ENCODE measurements at places on chromosomes 11 and 22. TPM values are rescaled to one million over a fixed set of nuclear protein-coding genes. Genes with fewer than 3 reads are reported as not detected.

DNA sequence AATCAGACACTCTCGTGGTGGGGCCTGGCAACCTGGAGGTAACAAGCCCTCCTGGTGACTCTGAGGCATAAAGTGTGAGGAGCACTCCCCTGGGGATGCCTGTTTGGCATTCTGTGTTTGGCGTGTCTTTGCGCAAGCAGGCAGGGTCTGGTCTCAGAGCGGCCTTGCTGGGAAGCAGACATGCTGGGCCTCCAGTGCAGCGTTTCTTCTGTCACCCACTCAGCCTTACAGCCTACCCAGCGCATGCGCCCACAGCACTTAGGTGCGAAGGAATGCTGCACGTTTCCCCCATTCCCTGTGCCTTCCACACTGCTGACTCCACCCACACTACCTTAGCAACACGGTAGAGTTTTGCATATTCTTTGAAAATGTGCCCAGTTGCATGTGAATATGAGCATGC, 7.4 kb upstream of the CXCR5 start:
- no peak overlapping the region for H3K4me3 ChIP-seq
- no peak for DNase-seq
- H3K36me3 ChIP-seq: no peaks in the 10 kb centered on the region
- H3K27me3 ChIP-seq: no peaks in the 10 kb centered on the region
- no peaks in the 10 kb centered on the region for H3K4me1 ChIP-seq
- no peak overlapping the region for H3K27ac ChIP-seq

The TMEM86A gene
- 1.7 TPM for total RNA-seq

The SAA4 gene
- not detected for total RNA-seq

- DNase-seq: no peak
- no peak overlapping the region for H3K4me3 ChIP-seq
- H3K27me3 ChIP-seq: no peaks in the 10 kb centered on the region
- no peak overlapping the region for H3K27ac ChIP-seq
- H3K4me1 ChIP-seq: peaks cover 7% of the 10 kb centered on the region
Observed at GRCh38 chr11:46513934-46514342, 79.9 kb downstream of the AMBRA1 start.

The TPBGL gene
- 0.25 TPM for total RNA-seq

GRCh38 chr11:111660822-111661221, 58.6 kb downstream of the SIK2 start:
- H3K4me3 ChIP-seq: no peak overlapping the region
- peaks cover 2% of the 10 kb centered on the region for H3K4me1 ChIP-seq
- no peak overlapping the region for H3K27ac ChIP-seq

The AIFM3 gene
- 1.4 TPM for total RNA-seq

DNA sequence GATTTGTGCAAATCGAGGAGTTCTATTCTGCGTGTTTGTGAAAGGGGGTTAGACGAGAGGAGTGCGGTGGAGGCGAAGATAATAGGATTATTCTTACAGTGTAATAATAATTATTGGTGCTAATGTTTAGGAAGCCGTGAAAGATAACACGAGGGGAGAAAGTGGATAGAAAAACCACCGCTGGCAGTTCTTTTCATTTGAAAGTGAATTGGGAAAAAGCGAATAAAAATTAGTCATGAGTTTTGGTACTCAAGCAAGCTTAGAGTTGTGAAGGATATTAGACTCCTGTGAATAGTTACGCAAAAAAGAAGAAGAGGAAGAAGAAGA, 575 bp downstream of the SLC6A5 start:
- no peak for DNase-seq
- no peaks in the 10 kb centered on the region for H3K36me3 ChIP-seq
- peaks cover 58% of the 10 kb centered on the region for H3K27me3 ChIP-seq
- no peaks in the 10 kb centered on the region for H3K4me1 ChIP-seq

DNA sequence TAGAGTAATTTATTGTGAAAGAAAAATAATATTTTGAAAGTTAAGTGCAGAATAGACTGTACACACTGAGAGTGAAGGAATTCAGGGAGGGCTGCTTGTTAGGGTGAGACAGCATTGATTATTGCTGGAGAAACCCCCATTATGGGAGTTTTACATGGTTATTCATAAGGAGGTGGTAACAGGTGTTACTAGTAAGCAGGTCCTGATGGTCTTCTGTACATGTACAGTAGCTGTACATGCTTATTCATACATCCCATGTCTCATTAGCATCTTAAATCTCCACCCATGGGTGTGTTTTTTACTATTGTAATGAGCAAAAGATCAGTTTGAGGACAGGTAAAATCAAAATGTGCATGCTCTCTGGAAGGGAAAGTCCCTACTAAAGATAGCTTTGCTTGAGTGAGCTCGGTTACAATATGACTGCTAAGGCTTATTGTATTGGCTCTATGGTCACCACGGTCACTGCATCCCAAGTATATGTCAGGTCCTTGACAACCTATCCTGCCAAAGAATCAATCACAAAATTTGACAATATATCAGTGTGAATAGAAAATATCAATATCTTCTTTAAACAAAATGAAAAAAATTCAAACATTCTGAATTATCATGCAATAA, 6.2 kb downstream of the KDM4F start:
- no peak overlapping the region for H3K4me3 ChIP-seq
- no peaks in the 10 kb centered on the region for H3K36me3 ChIP-seq
- DNase-seq: no peak
- no peaks in the 10 kb centered on the region for H3K4me1 ChIP-seq
- no peaks in the 10 kb centered on the region for H3K27me3 ChIP-seq

The CRYBB2 gene
- total RNA-seq: not detected

- no peak for DNase-seq
- no peak overlapping the region for H3K27ac ChIP-seq
- no peaks in the 10 kb centered on the region for H3K36me3 ChIP-seq
- no peaks in the 10 kb centered on the region for H3K4me1 ChIP-seq
- H3K27me3 ChIP-seq: no peaks in the 10 kb centered on the region
- no peak overlapping the region for H3K4me3 ChIP-seq
Observed at GRCh38 chr11:93515441-93516025, 27.7 kb downstream of the SMCO4 start.

The DUSP8 gene
- total RNA-seq: 2.1 TPM

DNA sequence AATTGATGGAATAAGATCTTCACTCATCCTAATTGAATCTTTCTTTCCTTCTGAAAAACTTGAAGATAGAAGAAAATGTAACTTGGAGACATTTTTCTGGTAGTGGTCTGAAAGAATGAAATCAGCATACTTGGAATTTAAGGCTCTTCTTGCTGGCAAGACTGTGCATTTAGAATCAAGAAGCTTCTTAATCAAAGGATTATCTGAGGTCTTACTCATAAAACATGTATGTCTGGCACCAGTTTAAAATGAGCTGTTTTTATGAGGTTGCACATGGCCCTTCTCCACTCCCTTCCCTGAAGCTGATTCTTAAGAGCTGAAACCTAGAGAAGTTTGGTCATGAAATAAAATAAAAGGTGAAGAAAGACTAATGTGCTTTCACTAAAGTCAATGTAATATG, 77.3 kb downstream of the ARHGEF12 start:
- H3K4me1 ChIP-seq: no peaks in the 10 kb centered on the region
- H3K36me3 ChIP-seq: no peaks in the 10 kb centered on the region
- no peak overlapping the region for H3K27ac ChIP-seq
- no peak overlapping the region for H3K4me3 ChIP-seq
- no peak for DNase-seq

The NELL1 gene
- total RNA-seq: not detected

The LYVE1 gene
- total RNA-seq: not detected

DNA sequence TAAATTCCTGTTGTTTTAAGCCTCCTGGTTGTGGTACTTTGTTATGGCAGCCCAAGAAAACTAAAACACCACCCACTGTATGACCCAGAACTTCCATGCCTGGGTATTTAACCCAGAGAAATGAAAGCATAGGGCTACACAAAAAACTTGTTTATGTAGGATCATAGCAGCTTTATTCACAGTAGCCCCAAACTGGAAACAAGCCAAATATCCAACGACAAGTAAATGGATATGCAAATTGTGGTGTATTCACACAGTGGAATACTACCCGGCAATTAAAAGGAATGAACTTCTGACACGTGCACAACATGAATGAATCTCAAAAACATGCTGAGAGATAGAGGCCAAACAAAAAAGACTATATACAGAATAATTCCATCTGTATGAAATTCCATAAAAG, 62.2 kb upstream of the NAV2 start:
- H3K27ac ChIP-seq: no peak overlapping the region
- no peaks in the 10 kb centered on the region for H3K27me3 ChIP-seq
- H3K36me3 ChIP-seq: no peaks in the 10 kb centered on the region
- DNase-seq: no peak
- H3K4me3 ChIP-seq: no peak overlapping the region

DNA sequence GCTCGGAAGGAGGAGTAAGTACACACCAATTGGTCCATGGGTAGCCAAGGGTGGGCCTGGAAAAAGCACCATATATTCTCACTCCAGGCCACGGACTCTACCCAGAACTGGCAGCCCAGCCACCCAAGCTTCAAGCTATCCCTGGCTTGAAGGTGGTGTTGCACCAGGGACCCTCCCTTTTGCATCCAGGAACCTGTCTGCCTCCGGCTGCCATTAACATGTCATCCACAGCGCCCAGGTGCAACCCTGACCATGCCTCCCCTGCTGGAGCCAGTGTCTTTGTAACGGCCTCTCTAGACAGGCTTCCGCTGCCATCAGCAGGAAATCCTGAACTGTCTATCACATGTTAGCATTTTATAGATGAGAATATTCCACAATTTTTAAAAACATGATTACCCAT, 2158.5 kb upstream of the RAG2 start:
- H3K4me1 ChIP-seq: no peaks in the 10 kb centered on the region
- H3K36me3 ChIP-seq: no peaks in the 10 kb centered on the region
- H3K4me3 ChIP-seq: no peak overlapping the region
- no peak overlapping the region for H3K27ac ChIP-seq

- no peak overlapping the region for H3K27ac ChIP-seq
- no peaks in the 10 kb centered on the region for H3K4me1 ChIP-seq
- no peak for DNase-seq
- no peak overlapping the region for H3K4me3 ChIP-seq
- H3K27me3 ChIP-seq: no peaks in the 10 kb centered on the region
- H3K36me3 ChIP-seq: no peaks in the 10 kb centered on the region
Observed at GRCh38 chr22:25661073-25661472, 80.9 kb upstream of the MYO18B start.

The TMEM191C gene
- 0.74 TPM for total RNA-seq

The OR51I1 gene
- not detected for total RNA-seq

The CFL1 gene
- total RNA-seq: 1,270 TPM

DNA sequence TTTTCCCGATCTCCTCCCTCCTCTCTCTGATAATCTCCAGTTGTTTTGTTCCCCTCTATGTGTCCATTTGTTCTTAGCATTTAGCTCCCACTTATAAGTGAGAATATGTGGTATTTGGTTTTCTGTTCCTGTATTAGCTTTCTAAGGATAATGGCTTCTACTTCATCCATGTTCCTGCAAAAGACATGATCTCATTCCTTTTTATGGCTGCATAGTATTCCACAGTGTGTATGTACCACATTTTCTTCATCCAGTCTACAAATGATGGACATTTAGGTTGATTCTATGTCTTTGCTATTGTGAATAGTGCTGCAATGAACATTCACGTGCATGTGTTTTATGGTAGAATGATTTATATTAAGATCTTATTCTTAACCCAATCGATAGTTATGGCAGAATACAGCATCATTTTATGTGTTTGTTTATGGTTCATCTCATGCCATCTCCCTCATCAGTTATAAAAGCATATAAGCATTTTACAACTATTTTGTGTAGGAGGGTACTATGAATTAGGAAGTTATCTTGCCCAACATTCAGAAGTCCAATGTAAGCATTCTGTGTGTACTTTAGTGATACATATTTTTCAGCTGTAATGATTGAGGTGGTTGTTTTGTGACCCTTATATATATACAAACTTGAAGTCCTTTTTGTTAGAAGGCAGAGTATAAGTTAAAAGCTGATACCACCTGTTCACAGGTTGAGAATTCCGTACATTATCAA, 3.2 kb downstream of the MS4A3 start:
- DNase-seq: no peak
- H3K27me3 ChIP-seq: no peaks in the 10 kb centered on the region
- no peak overlapping the region for H3K4me3 ChIP-seq
- H3K4me1 ChIP-seq: peaks cover 6% of the 10 kb centered on the region
- no peaks in the 10 kb centered on the region for H3K36me3 ChIP-seq

The PKP3 gene
- 28.5 TPM for total RNA-seq

DNA sequence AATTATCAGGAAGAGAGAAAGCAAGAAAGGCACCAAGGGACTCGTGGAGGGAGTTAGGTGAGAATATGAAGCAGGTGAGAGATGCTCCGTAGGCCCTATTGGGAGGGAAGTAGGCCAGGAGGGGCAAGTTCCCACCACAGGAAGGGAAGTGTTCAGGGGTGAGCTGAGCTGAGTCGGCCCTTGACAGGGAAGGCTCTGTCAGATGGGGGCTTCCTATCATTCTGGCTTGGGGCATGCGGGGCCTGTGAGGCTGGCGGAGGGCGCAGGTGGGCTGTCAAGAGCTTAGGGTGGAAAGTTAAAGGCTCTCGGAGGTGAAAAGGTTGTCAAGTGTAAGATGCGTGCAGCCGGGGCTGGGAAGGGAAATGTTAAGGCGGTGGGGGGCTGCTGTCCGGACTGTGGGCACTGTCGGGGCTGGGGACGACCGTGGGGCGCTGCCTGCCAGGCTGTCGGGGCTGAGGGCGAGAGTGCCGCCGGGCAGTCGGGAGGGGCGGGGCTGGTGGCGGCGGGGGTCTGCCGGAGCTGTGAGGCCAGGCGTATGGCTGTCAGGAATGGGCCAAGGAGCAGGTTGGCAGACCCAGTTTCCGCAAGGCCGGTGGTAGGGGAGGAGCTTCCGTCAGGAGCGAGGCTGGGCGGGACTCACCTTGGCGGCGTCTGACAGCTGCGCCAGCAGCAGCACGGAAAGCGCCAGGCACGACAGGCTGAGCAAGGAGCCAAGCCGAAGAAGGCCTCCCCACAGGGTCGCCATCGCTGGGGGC, 496 bp downstream of the TMEM9B start:
- H3K27ac ChIP-seq: no peak overlapping the region
- peak; percentile 90 for DNase-seq
- peak overlapping the region; percentile 86 for H3K4me3 ChIP-seq

GRCh38 chr11:64850979-64851567, 6.6 kb upstream of the CDC42BPG start:
- DNase-seq: peak; percentile 56
- H3K4me1 ChIP-seq: peaks cover 10% of the 10 kb centered on the region
- H3K36me3 ChIP-seq: no peaks in the 10 kb centered on the region
- no peak overlapping the region for H3K4me3 ChIP-seq

- no peaks in the 10 kb centered on the region for H3K27me3 ChIP-seq
- no peaks in the 10 kb centered on the region for H3K4me1 ChIP-seq
- H3K36me3 ChIP-seq: no peaks in the 10 kb centered on the region
- H3K4me3 ChIP-seq: no peak overlapping the region
Observed at GRCh38 chr22:27650985-27651384, 150.6 kb downstream of the MN1 start.
